ENCODE measurements at places on chromosomes 11 and 22.

GRCh38 chr11:5204787-5205186 lies 4.3 kb upstream of the OR51V1 start:
- DNase-seq: peak; percentile 8

DNA sequence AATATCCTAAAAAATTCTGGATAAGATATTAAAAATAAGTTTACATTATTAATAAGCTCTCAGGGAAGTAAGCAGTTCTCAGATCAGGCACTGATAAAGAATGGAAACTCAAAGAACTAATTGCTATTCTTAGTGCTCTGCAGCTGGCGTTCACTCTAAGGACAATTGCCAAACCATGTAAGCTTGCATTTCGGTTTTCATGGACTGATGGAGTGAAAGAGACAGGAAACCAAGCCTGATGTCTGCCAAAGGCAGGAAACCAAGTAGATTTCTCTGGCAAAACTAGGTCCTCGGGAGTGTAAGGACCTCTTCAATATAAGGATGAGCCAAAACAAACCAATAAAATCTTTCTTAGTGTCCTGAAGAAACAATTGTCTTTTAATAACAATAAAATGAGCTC lies 355.2 kb downstream of the RAB38 start:
- peak; percentile 58 for DNase-seq

- no peak for DNase-seq
Observed at GRCh38 chr22:38947321-38948140, 9.9 kb upstream of the APOBEC3A start.

GRCh38 chr22:20010307-20011122 lies 6.1 kb downstream of the ARVCF start:
- no peak for DNase-seq

GRCh38 chr11:106723071-106723470 lies 295.2 kb downstream of the GUCY1A2 start:
- DNase-seq: no peak

DNA sequence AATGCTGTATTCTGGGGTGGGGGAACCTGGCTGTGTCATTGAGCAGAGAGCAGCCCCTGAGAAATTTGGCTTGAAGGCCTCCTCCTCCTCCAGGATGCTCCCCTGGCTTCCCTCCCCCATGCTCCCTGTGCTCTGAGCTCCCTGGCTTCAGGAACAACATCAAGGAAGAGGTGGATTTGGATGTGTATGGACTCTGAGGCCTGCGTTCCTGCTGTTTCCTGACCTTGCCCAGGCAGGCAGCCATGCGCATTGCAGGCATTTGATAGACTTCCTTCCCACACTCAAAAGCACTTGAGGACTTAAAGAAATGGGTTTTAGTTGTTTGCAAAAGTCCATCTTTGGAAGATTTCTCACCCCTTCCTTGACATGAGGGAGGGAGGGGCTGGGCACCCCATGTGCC lies 1317.1 kb downstream of the BRD1 start:
- DNase-seq: no peak

DNA sequence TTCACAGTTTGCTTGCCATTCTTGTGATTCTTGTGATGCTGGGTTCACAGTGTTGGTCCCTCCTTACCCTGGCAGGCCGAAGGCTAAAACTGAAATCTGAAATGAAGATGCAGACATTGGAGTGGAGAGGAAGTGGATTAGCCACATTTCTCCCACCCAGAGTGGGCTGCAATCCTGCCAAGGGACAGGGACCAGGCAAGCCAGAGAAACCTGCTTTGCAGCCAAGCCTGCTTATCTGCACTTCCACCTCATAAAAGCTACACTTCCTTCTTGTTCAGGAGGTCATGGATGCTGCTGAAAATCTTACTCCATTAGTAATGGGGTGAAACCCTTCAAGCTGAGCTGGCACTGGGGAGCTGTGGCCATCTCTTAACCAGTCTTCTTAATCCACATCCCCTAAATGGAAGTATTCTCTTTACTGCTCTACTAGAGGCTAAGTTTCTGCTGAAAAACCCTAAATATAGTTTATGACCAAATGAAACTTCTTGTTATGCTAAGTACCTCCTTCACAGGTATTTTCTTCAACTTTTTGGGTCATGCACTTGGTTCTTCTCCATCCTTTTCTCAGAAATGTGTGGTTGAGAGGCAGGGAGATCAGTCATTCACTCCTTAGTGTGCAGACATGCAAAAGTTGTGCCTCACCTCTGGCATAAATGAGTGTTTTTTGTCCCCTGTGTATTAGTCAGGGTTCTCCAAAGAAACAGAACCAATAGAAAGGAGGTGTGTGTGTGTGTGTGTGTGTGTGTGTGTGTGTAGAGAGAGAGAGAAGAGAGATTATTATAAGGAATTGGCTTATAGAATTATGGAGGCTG lies 133.9 kb upstream of the BMAL1 start:
- no peak for DNase-seq
